ACHN (cell line): ENCODE measurements at places on chromosomes 3 and 15.

DNA sequence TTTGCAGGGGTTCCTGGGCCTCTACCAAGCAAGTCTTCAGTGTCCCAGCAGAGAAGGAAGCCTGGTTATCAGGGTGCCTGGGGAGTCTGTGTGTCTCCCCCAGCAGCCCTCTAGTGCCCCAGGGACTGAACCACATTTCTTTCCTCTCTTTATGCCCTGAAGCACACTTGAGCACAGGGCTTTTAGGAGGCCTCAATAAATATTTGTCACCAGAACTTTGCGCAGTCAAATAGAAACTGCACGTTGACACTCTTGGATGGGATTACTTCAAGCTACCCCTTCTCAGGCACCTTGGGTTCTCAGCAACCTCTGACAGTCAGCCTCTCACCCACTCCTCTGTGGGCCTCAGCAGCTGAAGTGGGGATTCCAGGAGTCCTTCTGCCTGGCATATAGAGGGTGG, 226.6 kb upstream of the HES1 start:
- no peak for DNase-seq

DNA sequence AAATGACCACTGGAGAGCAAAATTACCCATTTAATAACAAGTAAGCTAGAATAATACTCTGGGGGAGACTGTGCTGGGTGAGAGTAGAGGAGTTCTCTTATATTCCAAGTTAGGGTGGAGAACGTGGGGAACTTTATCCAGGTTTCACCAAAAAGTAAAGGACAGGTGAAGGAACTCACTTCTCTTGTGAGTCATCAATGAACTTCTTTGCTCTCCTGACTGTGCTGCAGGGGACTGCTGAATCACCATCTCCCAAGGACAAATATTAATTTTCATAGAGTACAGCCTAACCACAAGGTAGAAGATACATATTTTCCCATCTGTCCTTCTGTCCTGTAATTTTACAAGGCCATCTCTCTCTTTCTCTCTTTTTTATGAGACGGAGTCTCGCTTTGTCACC, 8.3 kb upstream of the PDCD6IP start:
- no peak for DNase-seq

GRCh38 chr3:106126067-106126845, 257.4 kb upstream of the CBLB start:
- no peak for DNase-seq

- no peak for DNase-seq
These were observed 451.4 kb downstream of the WDR72 start for GRCh38 chr15:53307952-53308624.

DNA sequence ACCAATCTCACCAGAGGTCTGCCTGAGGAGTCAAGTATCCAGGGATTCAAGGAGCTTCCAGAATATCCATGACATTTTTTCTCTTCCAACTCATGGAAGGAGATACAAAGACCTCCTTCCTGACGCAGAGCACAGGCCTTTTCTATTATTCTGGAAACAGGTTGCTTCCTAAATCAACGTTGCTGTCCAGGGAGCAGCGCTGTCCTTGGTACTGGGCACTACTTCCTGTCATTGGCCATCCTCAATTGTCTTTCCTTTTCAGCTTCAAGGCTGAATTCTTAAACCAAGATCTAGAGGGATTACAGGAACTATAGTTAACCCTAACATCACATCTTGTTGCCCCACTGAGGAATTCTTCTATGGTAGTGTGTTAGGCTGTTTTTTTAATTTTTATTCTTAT, 50.4 kb upstream of the TBC1D21 start:
- peak; percentile 17 for DNase-seq

- DNase-seq, result no peak
These were observed 569.6 kb upstream of the ROBO2 start for GRCh38 chr3:76470285-76470684.

DNA sequence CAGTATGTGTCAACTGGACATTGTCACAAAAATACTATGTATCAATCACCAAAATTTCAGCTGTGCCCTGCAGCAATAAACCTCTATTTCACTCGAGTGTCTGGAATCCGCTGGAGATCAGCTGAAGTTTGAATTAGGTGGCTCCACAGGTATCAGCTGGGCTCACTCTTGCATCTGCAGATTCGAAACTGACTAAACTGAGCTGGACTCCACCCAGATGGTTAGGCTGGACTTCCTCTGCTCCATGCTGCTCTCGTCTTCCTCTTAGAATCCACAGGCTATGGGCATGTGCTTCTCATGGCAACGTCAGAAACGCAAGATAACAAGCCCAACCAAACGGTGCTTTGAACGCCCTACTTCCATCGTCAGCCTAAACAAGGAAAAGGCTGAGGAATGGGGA, 565.3 kb upstream of the ROBO2 start:
- DNase-seq, result no peak

- no peak for DNase-seq
These were observed 42.9 kb downstream of the PARP15 start for GRCh38 chr3:122620399-122620798.
